Amniotic epithelial cell (primary cell): ENCODE measurements at places on chromosomes 11 and 22.

- no peak for DNase-seq
Measured at GRCh38 chr22:29713156-29713727, 6.6 kb upstream of the CABP7 start.

GRCh38 chr22:27801616-27802345 lies at the start of gene MN1:
MN1 (minus strand) TSS chr22:27801756; CDS start chr22:27800543, 1,213 bp downstream.
- peak; percentile 38 for DNase-seq

- DNase-seq, result peak; percentile 52
Measured at GRCh38 chr11:10117709-10118351, 176.2 kb downstream of the SBF2 start.

DNA sequence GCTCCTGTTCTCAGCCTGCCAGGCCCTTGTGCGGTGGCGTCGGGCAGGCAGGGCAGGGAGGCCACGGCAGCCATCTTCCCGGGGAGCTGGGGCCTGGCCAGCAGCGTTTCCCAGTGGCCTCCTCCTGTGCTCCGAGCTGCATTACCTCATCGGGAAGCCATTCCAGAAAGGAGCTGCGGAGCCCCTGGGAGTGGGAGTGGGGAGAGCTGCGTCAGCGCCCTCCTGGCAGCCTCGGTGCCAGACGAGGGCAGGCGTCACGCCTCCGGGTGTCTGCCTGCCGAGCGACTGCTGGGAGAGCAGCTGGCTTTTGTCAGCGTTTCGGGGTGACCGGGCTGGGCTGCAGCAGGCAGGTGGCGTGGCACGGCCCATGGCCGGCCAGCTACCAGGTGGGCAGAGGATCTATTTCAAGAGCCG lies 30.9 kb upstream of the WNT7B start:
- DNase-seq, result peak; percentile 83

DNA sequence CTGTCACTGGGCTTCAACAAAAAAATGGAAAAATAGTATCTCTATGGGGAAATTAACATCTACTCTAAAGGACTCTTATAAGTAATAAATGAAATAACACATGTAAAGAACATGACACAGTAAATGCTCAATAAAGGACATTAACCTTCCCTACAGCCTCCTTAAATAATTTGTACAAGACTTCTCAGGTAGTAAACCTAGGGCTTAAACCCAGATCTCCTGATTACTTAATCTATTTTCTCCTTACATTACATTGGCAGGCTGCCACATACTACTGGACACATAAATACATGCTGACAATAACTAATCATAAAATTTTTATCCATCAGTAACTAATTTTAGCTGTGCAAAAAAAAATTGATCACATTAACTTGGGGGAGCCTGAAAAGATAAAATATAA lies 4.9 kb downstream of the AMBRA1 start:
- no peak for DNase-seq

DNA sequence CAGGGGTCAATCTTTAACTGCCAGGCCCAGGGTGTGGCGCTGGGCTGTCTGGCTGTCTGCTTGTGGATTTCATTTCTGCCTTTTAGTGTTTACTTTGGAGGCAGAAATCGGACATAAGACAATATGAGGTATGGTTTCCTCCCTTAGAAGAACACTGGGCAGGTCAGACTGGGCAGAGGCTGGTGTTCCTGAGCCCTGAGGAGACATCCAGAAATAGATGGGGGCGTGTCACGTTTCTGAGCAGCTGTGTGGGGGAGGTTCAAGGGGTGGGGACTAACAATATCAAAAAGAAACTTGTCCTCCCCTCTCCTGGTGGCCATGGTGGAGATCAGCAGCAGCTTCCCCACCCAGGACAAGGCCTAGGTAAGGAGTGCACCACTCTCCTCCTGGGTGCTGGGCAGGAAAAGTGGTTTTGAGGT lies at the start of gene ART1:
Gene ART1, plus strand, starts transcription at position 312 of the 419 bp plus-strand sequence. CDS start 14,086 bp downstream, outside the sequence.
- DNase-seq, result no peak

- peak; percentile 89 for DNase-seq
Measured at GRCh38 chr22:50244420-50245213, at the start of gene TUBGCP6. TUBGCP6 (minus strand) TSS chr22:50245023; CDS start chr22:50244459, 564 bp downstream.

- DNase-seq, result no peak
Measured at GRCh38 chr11:124483422-124483821, 37.9 kb upstream of the OR8B8 start.

DNA sequence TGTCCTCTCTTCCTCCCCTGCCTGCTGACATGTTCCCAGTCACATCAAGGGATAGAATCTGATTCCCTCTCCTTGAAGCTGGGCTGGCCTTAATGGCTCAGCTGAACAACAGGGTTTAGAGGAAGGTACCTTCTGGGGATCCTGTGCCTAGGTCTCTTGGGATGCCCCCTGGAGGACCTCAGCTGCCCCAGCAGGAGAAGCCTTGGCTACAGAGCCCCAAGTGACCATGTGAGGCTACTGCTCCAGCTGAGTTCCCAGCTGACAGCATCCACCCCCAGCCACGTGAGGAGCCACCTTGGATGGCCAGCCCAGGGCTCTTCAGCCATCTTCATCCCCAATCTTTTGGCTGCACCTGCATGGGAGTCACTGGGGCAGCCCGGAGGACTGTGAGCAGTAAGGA lies 1499.3 kb downstream of the TBC1D22A start:
- DNase-seq, result no peak

DNA sequence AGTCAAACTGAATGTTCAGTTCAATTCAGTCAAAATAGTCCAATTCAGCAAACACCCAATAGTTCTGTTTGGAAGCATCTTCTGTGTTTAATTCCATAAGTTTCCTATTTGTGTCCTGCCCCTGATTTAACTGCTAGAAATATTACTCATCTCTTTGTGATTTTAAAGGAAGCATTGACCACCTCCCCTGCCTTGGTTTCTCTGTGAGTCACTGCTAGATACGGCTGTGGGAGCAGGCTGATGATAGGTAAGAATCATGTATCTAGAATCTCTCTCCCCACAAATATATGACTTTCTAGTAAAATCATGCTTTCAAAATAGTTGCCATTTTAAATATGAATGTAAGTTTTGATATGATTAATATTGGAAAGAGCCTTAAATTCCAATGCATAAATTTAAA lies 888.5 kb downstream of the NTM start:
- peak; percentile 1 for DNase-seq

DNA sequence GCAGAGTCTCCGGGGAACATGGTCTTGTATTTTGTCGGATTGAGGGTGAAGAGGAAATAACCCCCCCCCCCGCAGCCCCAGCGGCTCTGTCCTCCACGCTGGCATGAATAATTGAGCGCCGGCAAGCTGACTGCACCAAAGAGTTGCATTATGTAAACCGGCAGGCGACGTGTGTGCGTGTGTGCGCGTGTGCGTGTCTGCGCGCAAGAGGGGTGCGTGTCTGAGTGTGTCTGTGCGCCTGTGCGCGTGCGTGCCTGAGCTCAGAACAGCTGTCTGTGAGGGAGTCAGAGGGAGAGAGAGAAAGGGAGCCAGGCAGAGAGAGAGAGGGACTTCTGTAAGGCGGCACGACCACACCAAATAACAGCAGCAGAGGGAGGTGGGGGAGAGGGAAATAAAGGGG lies 94.4 kb downstream of the SCN3B start:
- peak; percentile 26 for DNase-seq

DNA sequence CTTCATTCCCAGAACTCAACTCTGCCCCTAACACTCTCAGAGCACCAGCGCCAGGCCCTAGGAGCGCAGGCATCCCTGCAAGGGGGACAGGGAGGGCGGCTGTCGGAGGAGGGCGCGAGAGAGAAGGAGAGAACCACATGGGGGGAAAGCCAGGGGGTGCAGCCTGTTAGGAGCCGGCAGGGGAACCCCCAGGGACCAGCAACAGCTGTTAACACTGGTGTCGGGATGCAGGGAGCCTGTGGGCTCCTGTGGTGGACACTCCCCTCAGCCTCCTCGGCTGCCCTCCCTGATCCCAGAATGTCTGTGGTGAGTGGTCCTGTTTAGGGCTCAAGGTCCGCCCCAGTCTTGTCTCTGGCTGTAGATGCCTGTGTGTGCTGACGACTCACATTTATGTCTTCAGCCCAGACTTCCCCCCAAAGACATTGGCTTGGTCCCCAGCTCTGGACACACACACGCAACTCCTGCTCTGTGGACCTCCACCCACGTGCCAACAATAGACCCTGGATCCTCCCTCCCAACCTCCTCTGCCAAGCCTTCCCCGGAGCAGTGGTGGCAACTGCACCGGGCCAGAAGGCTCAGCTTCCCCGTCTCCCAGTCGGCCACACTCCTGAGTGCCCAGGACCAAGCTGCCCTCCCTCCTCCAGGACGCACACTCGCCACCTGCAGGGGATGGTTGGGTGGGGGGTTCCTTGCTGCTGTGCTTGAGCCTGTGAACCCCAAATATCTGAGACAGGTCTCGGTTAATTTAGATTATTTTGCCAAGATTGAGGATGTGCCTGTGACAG lies 817 bp upstream of the IFITM5 start:
- DNase-seq, result no peak

DNA sequence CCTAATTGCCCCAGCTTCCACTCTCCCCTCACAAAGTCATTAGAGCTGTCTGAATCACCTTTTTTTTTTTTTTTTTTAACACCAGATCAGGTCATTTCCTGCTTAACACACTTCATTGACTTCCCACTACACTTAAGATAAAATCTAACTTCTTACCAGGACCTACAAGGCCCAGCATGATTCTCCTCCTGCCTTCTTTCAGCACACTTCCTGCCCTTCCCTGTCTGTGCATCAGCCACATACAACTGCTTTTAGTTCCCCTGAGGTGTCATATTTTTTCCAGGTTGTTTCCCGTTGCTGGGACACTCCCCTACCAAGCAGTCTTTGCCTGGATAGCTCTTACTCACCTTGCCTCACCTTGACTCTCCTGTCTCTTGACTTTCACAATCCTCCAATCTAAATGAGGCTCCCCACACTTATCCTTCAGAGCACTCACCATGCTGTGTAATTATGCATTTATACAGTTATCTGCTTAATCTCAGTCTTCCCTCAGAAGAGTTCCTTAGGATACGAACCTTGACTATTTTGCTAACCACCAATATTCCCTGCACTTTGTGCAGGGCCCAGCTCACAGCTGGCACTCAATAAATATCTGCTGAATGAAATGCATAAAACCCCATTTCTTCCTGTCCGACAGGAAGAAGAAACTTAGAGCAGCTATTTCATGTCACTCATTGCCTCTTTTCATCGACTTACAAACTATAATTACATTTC lies 96.6 kb upstream of the AKIP1 start:
- DNase-seq, result no peak

DNA sequence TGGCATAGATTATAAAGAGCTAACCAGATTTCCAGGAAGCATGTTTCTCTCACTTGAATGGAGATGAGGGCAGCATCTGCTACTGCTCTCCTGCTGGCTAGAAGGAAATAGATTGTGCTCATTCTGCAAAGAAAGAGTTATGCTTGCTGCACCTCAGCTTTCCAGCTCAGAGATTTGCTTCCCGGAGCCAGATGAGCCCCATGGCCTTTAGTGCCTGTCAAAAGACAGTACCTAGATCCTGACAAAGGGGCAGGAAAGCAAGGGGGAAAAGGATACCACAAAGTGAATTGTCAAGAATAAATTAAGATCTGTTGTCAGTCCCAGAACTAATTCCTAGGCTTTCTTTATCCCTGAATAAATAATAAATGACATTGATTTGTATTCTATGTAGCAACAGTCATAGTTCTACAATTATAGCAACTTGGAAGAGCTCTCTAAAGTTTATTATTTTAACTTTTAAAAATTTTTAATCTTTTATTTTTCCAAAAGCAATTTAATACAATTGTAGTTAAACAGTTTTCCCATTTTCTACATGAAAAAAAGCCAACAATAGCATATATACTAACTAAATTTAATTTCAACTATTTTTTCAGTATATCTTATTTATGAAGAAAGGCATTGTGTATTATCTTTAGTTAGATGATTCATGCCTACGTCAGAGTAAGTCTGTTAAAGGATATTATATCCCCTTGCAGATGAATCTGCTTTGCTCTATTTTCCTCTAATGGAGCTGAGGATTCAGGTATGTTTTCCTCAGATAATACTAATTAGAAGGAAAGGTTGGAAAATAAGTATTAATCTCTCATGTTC lies 306.1 kb upstream of the DDI1 start:
- DNase-seq, result peak; percentile 64

GRCh38 chr11:132300283-132300682 lies 929.9 kb downstream of the NTM start:
- no peak for DNase-seq

GRCh38 chr11:71532036-71532610 lies 5.1 kb downstream of the KRTAP5-7 start:
- DNase-seq, result no peak

GRCh38 chr11:2259897-2260451 lies 10.4 kb downstream of the ASCL2 start:
- DNase-seq, result no peak

DNA sequence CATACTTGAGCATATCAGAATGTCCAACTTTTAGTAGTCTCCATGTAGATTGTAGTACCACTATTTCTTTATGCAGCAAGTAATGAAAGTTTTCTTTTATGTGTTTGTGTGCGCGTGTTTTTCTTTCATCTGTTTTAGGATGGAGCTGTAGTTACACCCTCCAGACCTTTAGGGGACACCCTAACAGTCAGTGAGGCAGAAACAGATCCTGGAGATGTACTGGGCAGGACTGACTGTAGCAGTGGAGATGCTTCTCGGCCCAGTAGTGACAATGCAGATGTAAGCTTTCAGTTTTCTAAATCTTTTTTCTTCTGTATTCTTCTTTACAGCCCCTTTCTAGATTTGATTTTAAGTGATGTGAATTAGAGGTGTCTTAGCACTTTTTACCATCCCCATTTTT lies 79.9 kb upstream of the GRIK4 start:
- peak; percentile 69 for DNase-seq

DNA sequence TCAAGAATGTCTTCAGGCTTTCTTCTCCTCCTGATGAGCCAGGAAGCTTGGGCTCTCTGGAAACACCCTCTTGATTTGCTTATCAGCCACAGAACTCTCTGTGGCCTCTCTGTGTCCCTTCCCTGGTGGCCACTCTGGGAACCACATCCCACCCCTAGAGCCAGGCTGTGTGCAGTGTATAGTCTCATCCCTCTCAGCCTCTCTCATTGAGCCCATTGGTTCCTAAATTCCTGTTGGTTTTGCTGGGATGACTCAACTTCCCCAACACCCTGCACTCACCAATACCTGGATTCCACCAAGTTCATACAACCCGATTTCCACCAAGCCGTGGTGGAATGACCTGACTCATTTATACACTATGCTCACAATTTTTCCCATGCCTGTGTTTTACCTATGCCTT lies 5.2 kb downstream of the IRAG1 start:
- DNase-seq, result peak; percentile 9

GRCh38 chr11:70059971-70060370 lies 18.1 kb upstream of the ANO1 start:
- no peak for DNase-seq

DNA sequence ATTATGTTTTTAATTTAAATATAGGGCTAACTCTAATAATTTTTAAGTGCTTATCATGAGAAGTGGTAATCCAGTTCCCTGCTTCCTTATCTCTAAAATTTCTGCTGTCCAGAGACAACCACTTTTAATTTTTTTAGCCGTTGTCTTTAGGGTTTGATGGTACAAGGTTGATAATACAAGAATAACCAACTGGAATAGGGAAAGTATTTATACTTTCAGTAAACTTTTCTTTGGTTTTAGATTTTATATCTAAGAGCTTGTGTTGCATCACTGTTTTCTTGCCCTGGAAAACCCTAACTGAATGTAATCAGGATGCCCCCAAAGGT lies 46.5 kb upstream of the ADORA2A start:
- DNase-seq, result no peak
